NCI-H524 treated with DMSO at 0.1 percent for 48 hours (cell line): ENCODE measurements at places on chromosomes 3 and 15.

- DNase-seq = no peak
Observed at GRCh38 chr3:30285188-30286006, 321.0 kb upstream of the TGFBR2 start.

DNA sequence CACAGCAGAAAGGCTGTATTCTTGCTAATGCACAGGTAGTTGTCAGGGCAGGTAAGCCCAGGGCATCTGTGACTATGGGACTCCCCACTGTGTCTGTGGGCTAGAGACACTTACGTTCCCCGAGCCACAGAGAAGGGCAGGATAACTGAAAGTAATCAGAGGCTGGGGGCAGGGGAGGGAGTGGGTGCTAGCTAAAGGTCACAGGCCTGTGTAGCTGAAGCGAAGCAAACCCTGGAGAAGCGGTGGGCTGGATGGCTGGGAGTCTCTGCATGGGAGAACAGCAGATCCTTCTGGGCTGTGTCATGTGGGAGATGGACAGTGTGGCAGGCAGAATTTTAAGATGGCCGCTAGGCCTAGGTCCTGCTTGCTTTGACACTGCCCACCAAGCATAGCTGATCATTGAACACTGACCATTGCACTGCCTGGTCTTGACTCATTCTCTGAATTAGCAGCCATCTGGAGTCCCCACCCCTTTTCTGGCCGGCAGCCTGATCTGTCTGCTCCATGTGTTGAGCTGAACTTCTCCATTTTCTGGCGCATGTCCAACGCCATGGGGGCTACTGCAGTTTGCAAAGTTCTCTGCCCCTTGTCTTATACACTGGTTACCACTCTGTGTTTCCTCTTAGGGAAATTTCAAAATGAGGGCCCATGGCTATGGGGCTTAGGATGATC is 110.0 kb downstream of the DGKG start:
- no peak for DNase-seq

DNA sequence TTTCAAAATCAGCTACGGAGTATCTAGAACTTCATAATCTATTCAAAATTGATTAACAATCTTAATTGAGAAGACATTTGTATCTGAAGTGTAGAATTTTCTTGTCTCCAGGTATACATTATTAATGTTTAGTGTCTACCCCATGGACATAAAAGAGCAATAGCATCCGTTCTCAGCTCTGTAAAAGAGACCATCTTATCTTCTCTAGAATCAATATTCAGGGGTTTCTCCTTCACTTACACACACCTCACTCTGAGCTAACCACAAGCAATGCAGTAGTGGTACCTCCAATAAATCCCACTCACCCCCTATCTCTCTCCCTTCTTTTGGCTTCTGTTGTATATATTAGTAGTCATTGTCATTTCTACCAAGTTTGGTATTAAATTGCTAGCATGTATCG is 16.2 kb downstream of the MBNL1 start:
- DNase-seq = no peak

- no peak for DNase-seq
Observed at GRCh38 chr15:40477642-40478327, 7.0 kb downstream of the CHST14 start.

- DNase-seq = peak; percentile 27
Observed at GRCh38 chr3:12994607-12995388, 78.4 kb downstream of the IQSEC1 start.

GRCh38 chr3:14478956-14479550 is 61.1 kb downstream of the GRIP2 start:
- DNase-seq = no peak

- no peak for DNase-seq
Observed at GRCh38 chr3:111738790-111739189, 120.3 kb upstream of the PHLDB2 start.

DNA sequence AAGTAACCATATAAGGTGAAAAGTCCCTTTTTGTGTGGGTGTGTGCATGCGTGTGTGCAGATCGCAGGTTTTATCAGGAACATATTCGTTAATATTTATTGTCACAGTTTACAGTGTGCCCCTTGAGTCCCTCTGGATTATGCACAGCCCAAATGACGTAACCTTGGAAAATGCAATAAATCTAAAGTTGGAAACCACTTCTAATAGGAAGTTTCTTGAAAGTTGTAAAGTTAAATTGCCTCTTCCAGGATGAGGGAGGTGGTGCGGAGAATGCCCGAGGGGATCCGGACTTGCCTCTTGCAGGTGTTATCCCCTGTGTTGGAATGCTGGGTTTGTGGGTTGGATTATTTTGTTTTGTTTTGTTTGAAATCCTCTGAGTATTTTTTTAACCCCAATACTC is 143.3 kb downstream of the CMSS1 start:
- no peak for DNase-seq

DNA sequence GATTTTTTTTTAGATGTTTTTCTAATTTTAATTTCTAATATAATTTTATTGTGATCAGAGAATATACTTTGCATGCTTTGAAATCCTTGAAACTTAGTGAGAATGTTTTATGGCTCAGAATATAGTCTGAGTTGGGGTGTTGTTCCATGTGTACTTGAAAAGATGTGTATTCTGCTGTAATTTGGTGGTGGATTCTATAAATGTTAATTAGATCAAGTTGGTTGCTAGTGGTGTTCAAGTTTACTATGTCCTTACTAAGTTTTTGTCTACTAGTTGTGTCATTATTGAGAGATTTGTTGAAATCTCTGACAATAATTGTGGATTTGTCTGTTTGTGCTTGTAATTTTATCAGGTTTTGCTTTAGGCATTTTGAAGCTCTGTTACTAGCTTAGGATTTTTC is 29.7 kb downstream of the GLCE start:
- no peak for DNase-seq

- no peak for DNase-seq
Observed at GRCh38 chr3:100975714-100976113, 17.5 kb downstream of the ABI3BP start.

- no peak for DNase-seq
Observed at GRCh38 chr15:80825361-80826030, 46.3 kb downstream of the CEMIP start.

GRCh38 chr3:129596194-129597086 is 10.0 kb downstream of the PLXND1 start:
- no peak for DNase-seq

GRCh38 chr15:73873889-73874511 is 636 bp downstream of the TBC1D21 start:
- peak; percentile 8 for DNase-seq

DNA sequence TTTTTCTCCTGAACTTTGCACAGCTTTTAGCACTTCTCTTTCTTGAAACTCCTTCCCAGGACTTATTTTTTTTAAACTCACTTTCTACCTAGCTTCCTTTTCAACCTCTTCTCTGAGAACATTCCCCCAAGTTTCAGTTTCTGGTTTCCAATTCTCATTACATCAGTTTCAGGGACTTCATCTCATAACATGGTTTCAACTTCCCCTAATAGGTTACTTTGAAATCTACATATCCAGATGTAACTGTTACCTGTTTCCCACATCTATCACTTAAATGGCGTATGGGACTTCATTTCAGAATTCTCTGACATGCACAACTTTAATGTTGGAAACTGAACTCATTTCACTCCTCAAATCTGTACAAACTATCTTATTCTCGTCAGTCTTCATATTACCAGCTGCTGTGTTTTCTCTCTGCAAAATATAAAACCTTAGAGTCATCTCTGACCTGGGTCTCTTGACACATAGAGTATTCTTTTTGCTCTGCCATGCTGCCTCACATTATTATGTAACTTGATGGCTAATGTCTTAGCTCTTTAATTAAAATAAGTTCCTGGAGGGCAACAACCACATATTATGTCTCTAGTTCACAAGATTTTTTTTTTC is 58.4 kb downstream of the NME9 start:
- no peak for DNase-seq

GRCh38 chr3:193795062-193795690 is 202.2 kb downstream of the OPA1 start:
- DNase-seq = no peak

DNA sequence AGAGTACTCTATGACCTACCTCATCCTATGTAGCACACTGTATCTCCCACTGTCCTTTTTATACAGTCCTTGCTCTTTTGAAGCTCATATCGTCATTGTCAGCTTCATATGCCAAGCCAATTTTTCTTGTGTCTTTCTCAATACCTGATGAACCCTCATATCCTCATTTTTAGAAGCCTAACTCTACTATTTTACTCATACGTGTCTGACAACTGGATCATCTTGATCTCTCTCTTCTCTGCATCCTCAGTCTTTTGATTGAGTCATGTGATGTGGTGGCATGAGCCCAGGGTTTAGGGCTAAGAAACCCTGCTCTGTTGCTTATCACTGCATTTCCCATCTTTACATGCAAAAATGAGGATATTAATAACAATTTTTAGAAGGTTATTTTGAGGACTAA is 352.0 kb downstream of the LPP start:
- no peak for DNase-seq

DNA sequence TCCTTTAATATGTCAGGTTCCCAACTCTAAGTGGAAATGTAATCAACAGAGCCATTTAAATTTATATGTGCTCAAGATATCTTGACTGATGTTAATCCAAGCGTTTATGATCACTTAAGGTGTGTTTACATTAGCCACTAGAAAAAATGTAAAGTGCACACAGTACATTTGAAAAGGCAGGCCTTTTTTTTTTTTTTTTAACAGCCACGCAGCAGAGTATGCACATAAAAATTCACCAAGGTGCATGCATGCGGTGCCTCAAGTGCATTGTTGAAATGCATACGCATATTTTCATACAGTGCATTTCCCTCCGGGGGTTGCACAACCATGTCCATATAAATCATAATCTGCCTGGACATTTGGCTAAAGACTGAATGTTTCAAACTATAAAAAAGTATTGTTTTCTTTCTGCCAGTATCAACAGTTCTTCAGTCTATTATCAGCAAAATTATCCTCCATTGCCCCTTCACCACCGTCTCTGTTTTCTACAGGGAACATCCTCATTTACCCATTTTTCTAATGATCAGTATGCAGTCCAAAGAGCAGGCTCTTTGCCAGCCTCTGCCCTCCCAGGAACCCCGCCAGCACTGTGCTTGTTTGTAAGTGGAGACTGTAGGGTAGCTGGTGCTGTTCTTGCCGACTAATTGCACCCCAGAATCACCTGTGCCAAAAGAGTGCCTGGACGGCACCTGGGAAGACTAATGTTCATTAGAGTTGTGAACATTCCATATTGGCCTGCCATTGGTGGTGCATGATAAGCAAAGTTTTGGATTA is 611.2 kb upstream of the CFAP20DC start:
- no peak for DNase-seq

DNA sequence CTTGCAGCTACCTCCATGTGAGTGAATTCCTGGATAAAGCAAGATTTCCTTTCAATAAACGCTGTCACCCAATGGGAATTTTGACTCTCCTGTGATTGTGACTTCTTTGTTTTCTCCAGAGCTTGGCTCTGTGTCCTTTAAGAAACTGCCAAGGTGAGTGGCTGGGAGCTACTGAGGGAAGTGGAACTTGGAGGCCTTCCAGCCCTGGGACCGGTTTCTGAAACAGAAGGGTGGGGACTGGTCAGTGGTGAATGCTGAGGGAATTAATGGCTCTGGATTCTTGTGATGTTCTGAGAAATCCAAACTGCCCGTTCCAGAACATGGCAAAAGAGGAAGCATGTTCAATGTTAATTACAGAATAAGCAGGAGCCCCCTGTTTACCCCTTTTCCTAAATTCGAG is 41.1 kb upstream of the MYZAP start:
- DNase-seq = no peak

DNA sequence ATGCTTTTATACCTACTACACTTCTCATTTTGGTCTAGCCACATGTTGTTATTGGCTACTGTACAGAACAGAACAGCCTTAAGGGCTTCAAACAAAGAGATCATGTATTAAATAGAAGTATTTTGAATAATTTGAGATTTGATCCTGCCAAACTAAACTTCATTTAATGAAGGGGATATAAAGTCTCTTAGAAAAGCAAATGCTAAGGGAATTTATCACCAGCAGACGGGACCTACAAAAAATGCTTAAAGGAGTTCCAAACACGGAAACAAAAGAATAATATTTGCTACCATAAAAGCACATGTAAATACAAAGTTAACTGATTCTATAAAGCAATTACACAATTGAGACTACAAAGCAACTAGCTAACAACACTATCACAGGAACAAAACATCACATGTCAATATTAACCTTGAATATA is 23.6 kb upstream of the FMN1 start:
- DNase-seq = no peak

DNA sequence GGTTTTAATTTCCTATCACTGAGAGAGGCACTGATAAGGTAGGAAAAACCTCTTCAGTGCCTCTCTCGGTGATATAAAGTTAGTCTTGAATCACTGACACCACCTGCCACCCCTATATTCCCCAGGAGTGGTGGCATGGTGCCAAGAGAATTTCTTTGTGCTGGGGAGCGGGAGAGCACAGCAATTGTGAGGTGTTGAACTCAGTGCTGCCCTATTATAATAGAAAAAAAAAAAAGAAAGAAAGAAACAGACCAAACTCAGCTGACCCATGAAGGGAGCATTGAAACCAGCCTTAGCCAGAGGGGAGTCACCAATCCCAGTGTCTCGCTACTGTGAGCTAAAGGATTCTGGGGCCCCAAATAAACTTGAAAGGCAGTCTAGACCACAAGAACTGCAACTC is 201.4 kb upstream of the STT3B start:
- DNase-seq = no peak

DNA sequence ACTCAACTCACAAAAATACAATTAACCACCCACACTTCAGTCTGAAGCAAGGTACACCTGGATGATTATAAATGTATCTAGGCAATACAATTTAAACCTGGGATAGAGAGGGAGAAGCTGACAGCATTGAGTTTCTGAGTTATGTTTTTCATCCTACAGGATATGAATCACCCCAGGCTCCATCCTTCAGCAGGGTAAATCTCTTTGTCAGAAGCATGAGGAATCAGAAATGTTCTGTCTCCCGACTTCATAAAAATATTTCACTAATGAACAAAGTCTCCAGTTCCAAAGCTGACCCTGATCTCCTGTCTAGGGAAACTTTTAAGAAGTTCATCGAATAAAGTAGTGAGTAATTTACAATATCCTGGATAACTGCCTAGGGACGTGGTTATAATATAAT is 25.5 kb upstream of the FRMD4B start:
- no peak for DNase-seq

- DNase-seq = no peak
Observed at GRCh38 chr3:123021388-123021787, 6.2 kb downstream of the SEMA5B start.

- no peak for DNase-seq
Observed at GRCh38 chr15:57762302-57762701, 55.8 kb downstream of the POLR2M start.

DNA sequence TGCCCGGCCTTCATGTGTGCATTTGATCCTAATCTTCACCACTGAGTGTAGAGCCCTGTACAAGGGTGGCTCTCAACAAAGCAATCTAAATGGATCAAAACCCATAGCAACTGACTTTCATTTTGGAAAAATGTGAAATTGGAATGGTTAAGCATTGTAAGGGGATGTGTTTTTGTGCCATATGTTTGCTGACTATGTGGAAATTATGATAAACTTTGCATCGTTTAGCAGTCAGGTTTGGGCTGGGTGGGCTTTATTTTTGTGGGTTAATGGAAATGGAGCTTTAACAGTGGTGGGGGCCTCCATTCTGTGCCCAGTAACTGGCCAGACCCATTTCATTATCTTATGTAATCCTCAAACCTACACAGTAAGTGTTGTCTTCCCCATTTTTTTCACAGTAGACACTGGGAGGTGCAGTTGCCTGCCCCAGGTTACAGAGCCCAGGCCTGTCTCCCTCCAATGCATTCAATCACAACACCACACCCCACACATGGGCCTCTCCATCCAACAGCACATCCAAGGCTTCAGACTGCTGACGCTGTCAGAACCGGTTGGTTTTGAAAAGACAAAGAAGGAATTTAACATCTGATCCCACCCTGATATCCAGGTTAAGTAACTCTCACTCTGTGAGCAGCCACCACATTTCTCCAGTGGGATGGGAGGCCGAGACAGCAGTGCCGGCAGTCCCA is 136.3 kb upstream of the ABHD17C start:
- no peak for DNase-seq
